ENCODE measurements at places on chromosomes 6 and 20. TPM values are rescaled to one million over a fixed set of nuclear protein-coding genes. Genes with fewer than 3 reads are reported as not detected.

DNA sequence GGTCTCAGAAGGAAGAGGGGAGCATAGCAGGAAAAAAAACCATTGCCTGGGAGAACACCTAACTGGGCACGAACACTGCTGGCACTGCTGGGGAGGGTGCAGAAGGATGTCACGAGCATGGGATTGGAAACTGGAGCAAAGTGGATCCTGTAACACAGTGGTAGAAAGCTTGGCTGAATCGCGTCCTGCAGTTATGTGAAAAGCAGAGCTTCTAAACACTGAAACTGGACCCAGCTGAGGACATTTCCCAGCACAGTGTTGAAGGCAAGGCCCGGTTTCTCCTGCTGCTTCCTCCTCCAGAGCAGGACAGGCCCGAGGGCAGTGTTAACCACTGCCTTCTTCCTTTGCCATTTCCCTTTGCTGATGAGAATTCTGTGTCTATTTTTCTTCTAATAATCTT, 6.7 kb downstream of the APMAP start:
- peak; percentile 16 for DNase-seq

- DNase-seq: no peak
Measured at GRCh38 chr20:36974660-36975059, 23.2 kb upstream of the SAMHD1 start.

- DNase-seq: no peak
Measured at GRCh38 chr6:80517525-80517924, 411.1 kb downstream of the BCKDHB start.

- no peak for DNase-seq
Measured at GRCh38 chr6:255041-255750, 37.1 kb upstream of the DUSP22 start.

The CDYL gene
- 56.0 TPM for total RNA-seq

The CRIP3 gene
- total RNA-seq: 11.2 TPM

Measured in endodermal cell (in vitro differentiated cells).